ENCODE measurements at places on chromosomes 12 and 14.

DNA sequence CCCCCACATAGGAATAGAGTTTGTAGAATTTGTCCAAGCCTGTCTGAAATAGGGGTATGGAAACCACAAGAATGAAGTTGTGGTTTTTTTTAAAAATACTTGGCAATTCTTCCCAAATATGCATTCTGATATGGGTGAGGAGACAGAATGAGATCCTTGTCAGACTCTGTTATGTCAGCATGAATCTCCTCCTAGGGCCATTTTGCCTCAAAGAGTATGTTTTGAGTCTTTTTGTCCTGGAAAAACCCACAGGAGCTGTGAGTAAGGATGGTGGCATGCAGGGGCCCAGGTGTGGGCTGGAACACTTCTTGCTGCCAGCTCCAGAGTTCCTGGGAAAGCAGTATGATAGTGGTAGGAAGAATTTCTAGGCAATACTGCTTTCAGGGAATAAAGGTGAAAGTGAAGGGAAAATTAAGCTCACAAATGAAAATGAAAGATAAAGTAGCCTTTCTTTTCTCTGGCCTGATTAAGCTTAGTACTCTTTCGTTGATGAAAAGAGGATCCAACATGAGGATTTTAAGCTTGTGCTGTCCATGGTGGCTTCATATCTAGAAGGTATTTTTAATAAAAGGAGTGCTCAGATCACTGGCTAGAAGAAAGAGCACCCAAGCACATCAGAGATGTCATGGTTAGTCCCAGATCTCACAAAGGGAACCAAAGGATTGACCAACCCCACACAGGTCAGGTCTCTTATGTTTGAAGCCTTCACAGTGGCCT, 130.8 kb downstream of the LLPH start:
- no peak for DNase-seq

GRCh38 chr14:104820669-104821228, 19.8 kb downstream of the ZBTB42 start:
- no peak for DNase-seq

DNA sequence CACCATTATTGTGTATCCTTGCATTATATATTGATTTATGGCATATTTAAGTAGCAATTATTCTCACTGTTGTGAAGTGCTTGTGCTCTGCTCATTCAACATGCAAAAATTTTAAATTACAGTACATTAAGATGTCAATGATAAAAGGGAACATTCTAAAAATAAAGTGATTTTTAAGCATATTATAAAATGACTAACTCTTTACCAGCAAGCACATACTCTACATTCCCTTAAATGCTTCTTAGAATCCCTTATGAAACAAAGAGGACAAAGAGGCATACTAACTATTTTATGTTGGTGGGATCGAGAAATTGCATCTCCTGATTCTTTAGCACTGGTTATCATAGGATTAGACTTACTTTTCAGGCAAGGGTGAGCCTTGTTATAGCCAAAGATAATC, 46.6 kb upstream of the ZDHHC17 start:
- DNase-seq: no peak

DNA sequence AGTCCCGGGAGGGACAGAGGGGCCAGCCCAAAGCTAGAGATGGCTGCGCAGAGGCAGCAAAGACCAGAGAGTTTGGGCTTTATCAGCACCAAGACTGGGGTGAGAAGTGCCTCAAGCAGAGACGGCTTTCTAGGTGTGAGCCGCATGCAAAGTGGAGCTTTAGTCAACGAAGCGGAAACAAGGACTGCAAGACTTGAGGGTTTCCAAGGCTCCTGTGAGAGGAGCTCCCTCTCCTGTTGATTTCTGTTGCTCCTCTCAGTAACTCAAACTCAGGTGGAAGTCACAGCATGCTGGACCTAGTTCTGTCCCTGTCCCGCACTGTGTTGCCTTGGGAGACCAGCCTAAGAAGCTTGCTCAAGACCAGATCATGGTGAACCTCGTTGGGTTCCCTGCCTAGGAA, 327.8 kb downstream of the MED13L start:
- DNase-seq: no peak

DNA sequence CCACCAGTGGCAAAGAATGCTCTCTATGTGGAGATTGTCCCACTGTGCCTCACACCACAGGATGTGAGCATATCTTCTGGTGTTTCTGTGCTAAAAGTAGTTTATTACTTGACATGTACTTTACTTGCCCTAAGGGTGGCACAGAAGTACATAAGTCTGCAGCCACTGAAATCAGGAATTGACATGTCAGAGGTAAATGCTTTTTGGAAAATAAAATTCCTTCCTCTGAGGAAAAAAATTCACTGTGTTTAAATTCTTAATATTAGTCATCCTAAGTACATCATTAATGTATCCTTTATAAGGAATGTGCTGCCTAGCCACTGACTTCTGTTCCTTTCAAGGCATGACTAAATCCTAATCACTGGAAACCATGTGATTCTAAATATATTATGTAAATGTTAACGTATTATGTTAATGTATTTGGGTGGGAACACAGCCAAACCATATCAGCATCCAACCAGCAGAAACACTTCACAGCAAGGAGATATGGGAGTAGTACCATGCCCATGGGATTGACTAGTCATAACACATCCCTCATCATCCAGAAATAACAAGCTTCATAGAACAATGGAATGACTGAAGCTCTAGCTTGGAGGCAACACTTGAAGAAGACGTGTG, 239.7 kb upstream of the PPFIA2 start:
- no peak for DNase-seq

DNA sequence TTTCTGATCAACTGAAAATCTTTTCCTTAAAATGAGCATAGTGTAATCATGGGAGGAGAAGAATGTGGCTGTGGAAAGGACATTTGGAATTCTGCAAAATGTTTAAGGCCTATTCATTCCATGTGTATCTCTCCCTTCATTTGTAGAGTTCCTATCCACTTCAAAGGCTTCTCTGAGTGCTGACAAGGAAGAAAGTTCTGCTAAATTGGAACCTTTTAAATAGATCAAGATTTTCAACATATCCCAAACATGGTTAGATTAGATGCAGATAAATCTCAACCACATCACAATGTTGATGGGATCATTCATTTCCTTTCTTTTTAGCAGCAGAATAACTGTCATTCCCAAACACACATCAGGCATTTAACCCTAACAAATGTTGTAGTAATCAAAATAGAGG, 28.4 kb upstream of the SIX1 start:
- no peak for DNase-seq

DNA sequence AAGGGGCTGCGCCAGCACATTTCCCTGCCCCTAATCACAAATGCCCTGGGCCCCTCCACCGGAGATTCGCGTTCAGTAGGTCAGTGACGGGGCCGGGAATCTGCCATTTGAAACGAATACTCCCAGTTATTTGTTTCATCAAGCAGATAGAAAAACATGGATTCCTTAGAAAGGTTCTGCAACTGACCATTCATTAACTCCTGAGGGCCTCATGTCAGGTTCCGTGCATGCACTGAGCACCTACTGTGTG, 25.6 kb upstream of the UBC start:
- DNase-seq: no peak

DNA sequence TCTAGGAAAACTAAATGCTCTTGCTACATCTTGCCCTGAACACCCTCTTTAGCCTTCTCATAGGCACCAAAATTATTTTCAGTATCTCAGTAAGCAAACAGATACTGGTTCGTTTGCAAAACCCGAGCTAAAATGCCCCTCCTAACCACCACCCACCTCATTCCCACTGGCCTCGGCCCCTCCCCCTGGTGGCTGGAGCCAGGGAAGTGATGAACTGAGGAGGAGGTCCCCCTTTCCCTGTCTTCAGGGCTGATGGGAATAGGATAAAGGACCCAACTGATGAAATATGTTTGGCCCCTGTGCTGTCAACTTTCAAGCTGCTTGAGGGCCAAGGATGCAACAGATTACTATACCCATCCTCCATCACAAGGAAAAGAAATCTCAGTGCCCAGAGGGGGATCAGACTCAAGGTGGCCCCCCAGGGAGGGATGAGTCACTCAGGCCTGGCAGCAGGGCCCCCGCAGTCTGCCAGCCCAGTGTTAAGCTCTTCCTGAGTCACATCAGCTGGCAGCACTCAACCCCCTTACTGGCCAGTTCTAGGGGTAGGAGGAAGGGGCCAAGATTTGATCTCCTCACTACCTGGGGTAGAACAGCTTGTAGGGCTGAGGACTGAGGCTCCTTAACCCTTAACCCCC, 1.7 kb downstream of the ANKRD52 start:
- no peak for DNase-seq

- DNase-seq: no peak
These were observed 63.9 kb downstream of the SYT1 start for GRCh38 chr12:78928200-78929074.

GRCh38 chr14:48398675-48399282, 723.4 kb upstream of the MDGA2 start:
- DNase-seq: no peak

- no peak for DNase-seq
These were observed 84.8 kb upstream of the FICD start for GRCh38 chr12:108430245-108430644.

GRCh38 chr12:124695861-124696260, 128.4 kb upstream of the NCOR2 start:
- no peak for DNase-seq

- no peak for DNase-seq
These were observed 594.2 kb downstream of the MED13L start for GRCh38 chr12:115683240-115683780.

- DNase-seq: no peak
These were observed 23.2 kb upstream of the PARP11 start for GRCh38 chr12:3896356-3896755.

- no peak for DNase-seq
These were observed 92.8 kb downstream of the SCN8A start for GRCh38 chr12:51683763-51684357.

DNA sequence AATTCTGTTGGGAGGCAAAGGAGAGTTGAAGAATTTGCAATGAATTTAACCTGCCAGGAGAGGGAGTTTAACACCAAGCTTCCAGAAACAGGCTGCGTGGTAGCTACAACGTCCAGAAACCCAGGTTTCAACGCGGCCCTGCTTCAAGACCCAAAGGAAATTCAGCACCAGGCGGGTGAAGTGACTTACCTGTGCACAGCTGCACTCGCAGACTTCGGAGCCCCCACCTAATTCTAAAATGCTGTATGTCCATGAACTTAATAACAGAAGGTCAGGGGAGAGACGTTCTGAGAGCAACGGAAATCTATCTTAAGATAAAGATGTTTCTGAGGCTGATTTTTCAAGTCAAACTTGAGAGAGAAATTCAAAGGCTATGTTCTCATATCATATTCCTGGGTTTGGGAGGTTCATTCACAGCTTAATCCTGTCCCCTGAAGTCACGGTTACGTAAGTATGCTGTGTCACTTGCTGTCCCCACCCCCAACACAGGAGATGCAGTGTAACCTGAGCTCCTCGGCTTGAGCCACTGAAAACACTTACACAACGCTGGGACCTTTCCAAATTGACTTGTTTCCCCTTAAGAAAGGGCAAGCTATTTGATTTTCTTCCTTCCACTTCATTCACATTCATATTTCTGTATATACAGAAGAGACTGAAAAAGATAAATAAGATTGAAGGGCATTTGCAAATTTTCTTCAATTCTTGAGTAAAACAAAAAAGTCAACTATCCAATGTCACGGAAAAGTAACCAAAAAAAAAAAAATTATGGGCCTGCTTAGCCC, 22.7 kb downstream of the CLIP1 start:
- peak; percentile 56 for DNase-seq

DNA sequence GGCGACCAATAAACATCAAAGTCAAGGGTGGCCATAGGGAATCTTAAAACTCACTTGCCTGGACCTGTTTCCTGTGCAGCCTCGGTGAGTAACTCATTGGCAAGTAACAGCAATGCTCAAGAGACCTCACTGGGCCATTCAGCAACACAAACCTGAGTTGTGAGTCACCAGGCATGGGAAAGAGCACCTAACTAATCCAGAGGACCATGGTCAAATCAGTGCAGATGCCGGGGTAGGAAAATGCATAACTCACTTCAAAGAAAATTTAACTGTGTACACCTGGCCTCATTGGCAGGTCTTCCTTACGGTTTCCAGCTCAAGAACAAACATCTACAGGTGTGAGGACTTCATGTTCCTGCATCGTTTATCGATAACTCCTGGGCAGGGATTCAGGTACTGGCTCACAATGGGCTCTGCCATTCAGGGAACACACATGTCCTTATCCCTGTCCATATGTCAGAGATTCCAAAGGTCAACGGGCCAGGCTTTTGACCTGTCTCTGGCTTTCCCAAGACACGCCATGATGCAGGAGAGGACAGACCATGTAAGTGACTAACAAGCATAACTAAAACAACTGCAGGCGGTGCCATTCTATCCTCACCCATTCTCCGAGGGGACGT, 211.8 kb downstream of the ANO2 start:
- no peak for DNase-seq

GRCh38 chr12:71415336-71416231, 24.0 kb upstream of the LGR5 start:
- DNase-seq: no peak

- peak; percentile 57 for DNase-seq
These were observed at the start of gene ALDH2 for GRCh38 chr12:111766608-111767361. TSS of gene ALDH2 (plus strand) at chr12:111766933. CDS start at chr12:111766983, 50 bp downstream.

- peak; percentile 58 for DNase-seq
These were observed 10.2 kb downstream of the KCNH3 start for GRCh38 chr12:49548822-49549648.

DNA sequence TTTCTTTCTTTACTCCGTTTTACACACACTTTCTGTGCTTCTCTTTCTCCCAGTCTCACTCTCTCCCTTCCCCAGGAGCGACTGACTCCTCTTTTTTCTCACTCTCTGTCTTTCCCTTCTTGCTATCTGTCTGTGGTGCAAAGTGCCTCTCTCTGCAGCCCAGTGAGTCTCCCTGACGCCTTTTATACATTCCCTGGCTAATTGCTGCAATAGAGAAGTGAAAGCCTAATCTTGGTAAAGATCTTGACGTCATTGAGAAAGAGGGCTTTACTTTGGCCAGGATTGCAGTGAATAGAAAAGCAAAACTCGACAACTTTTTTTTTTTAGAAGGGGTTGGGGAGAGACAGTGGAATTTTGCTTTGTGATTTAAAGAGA, 706 bp upstream of the DIO2 start:
- DNase-seq: no peak

DNA sequence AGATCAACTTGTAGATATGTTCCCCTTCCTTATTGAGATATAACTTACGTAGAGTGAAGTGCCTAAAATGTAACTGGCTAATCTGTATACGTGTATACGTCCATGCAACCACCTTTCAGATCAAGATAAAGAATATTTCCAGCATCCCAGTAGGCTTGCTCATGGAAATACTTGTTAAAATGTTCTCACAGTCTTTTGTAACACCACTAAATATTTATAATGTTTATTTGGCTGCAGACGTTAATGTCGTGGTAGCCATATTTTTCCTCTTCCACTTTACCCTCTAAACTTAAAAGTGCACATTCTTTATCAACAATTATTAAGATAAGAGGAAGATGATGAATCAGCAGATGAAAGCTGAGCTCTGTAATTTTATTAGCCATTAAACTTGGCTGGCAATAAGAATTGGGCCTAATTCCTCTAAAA, 447.4 kb downstream of the AEBP2 start:
- no peak for DNase-seq
